ENCODE measurements at places on chromosomes 11 and 22. TPM values are rescaled to one million over a fixed set of nuclear protein-coding genes. Genes with fewer than 3 reads are reported as not detected.

The HEPHL1 gene
- total RNA-seq, result under 0.01 TPM

The CSNK2A3 gene
- 4.5 TPM for total RNA-seq

The TAF6L gene
- 14.4 TPM for total RNA-seq

The RFPL1 gene
- not detected for total RNA-seq

The MUC6 gene
- total RNA-seq, result not detected

The RNF26 gene
- 6.6 TPM for total RNA-seq

The GGTLC3 gene
- not detected for total RNA-seq

The C1QTNF5 gene
- 13.4 TPM for total RNA-seq

The VWCE gene
- total RNA-seq, result 1.5 TPM

The SLC22A6 gene
- total RNA-seq, result 25.0 TPM

The IGLL1 gene
- total RNA-seq, result 0.28 TPM

The TREH gene
- total RNA-seq, result not detected

The KDM4E gene
- total RNA-seq, result not detected

The MMP7 gene
- not detected for total RNA-seq

The MS4A7 gene
- total RNA-seq, result 11.0 TPM

The SCGB1A1 gene
- total RNA-seq, result not detected

The MMP13 gene
- 1.7 TPM for total RNA-seq

The LARGE2 gene
- 0.20 TPM for total RNA-seq

The CABP7 gene
- 8.2 TPM for total RNA-seq

The FXYD2 gene
- 5.0 TPM for total RNA-seq

The PSMD13 gene
- total RNA-seq, result 93.5 TPM

The C11orf16 gene
- not detected for total RNA-seq

The POTEH gene
- total RNA-seq, result not detected

The SLC22A25 gene
- total RNA-seq, result not detected

The OR51B5 gene
- 0.99 TPM for total RNA-seq

The NELL1 gene
- 11.0 TPM for total RNA-seq

The MMP12 gene
- not detected for total RNA-seq

The APOA1 gene
- 9.1 TPM for total RNA-seq

The LRRC32 gene
- 31.8 TPM for total RNA-seq

The ABCG4 gene
- total RNA-seq, result 5.6 TPM

The C11orf87 gene
- 5.1 TPM for total RNA-seq

The MN1 gene
- 24.6 TPM for total RNA-seq

All from spinal cord (tissue), 10 donors.